LoVo (cell line): ENCODE measurements at places on chromosomes 1 and 21.
A peak's percentile ranks its signal among the peaks of the same experiment; 100 is the strongest.

DNA sequence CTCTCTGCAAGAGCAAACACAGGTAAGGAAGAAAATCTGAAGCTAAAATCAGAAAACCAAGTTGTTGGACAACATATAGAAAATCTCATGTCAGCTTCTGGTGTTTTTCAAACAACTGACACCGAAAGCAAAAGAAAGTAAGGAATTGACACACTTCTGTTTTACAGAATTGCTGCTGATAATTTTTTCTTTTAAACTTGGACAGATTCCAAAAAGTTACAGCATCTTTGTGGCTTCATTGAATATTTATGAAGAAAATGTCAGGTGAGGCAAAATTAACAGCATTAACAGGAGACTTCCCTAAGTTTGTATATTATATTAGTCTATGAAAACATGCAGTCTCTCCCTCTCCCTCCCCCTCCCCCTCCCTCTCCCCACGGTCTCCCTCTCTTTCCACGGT, 14.9 kb upstream of the CTSS start:
- DNase-seq, result no peak

DNA sequence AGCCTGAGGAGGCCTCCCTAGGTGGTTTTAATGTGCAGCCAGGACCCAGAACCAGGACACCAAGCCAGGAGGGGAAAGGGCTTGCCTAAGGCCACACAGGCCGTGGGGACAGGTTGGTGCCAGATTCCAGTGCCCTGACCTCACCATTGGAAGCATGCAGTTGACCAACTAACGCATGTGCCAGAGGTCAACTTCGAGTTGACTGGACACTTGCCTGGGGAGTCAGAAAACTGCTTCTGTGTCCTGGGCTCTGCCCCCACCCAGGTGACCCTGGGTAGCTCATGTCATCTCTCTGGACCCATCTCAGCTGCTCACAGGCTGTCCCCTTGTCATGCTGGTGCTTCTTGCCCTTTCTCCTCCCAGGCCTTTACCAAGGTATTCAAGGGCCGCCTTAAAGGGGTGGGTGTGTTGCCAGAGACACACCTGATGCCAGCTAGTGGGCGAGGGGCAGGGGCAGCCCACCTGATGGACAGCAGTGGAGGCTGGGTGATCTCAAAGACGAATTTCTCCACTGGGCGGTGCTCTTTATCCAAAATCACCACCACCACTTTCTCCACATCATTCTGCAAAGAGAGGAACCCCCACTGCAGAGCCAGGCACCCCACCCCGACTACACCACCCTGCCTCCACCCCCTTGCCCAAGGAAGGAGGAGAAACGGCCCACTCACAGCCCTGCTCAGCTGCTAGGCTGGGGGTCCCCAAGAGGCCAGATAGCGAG, 4.4 kb downstream of the MAD2L2 start:
- DNase-seq, result no peak

DNA sequence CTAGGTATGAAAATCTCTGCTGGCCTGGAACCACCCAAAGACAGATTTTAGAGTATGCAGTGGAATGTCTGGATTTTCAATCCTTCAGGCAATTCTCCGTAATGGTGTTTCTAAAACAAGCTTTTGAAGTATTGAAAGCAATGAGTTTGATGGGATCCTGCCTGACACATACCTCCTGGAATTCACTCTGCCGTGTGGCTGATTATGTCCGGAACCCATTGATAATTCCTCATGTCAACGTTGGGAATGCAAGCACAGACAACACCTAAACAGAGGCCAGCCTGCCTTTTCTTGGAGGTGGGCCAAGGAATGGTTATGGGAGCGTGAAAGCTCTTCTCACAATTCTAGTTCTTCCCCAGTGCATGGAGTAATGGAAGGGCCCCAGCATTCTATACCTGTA, 168.9 kb upstream of the HMCN1 start:
- peak; percentile 38 for DNase-seq

DNA sequence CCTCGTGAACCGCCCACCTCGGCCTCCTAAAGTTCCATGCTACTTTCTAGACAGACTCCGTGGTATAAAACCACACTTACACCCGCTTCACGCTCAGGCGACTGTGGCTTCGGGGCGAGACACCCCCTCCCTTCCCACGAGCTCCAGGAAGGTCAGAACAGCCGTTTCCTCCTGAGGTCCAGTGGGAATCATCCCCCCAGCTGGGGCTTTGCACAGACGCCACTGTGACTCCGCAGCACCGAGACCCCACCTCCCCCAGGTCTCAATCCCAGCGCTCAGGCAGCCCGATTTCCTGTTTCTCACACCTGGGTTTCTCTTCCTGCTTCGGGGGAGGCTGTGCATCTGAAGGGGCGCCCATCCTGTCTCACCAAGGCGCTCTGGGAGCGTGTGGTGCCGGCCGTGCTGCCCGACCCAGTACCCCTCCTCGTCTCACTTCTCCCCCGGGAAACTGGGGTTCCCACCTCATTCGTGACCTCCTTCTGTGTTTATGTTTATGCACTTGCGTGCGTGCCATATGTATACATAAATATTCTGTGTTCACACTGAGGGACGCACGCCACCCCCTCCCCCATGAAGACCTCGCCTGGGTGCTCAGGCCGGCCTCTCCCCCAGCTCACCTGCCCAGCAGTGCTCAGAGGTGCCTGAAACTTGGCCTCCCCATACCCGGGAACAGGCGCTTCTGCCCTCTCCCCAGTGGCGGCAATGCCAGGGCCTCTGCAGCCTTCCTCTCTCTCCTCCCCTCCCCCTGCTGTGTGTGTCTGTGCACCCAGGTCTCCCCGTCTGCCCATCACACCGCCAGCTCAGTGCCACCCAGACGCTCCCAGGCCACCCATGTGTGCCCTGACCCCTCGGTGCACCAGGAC, 14.6 kb downstream of the SLC35E2B start:
- DNase-seq, result no peak

DNA sequence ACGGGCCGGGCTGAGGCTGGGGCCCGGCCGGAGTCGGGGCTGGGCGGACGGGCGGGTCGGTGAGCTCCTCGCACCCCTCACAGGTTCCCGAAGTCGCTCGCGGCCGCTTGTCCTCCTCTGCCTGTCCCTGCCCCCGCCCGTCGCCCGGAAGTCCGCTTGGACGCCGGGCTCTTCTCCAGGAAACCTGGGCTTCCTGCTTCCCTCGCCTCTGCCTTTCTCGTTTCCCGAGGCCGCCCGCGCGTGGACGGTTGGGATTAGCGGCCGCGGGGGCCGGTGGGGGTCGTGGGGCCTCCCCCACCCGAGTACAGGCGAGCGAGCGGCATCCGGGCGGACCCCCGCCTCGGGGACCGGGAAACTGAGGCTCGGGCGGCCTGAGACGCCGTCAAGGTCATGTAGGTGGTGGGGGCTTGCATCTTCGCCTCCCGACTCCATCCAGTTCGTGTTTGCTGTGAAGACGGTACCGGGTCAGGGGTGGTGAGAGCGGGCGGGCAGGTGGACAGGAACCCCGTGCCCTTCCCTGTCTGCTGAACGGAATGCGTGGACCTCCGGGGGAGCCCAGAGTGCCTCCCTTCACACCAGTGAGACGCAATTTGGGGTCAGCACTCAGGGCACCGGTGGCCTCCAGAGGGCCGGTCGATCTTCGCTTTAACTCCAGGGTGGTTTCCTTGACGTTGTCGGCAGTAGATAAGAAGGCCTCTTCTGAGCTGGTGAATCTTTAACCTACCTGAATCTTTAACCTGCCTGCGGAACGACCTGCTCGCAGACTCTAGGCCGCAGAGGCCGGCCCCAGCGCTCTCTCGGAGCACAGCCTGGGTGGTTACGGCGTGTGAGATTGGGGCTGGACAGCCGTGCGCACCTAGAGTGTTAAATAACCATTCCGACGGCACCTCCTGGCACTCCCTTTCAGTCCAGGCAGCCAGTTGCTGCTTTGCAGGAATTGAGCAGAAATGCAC, 686 bp downstream of the ARF1 start:
- DNase-seq, result no peak

GRCh38 chr1:11653101-11653860, 948 bp downstream of the FBXO2 start:
- peak; percentile 14 for DNase-seq

- DNase-seq, result peak; percentile 43
These were observed 8.2 kb downstream of the HAPLN2 start for GRCh38 chr1:156627313-156627880.
